ENCODE measurements at places on chromosomes 2 and 18. TPM values are rescaled to one million over a fixed set of nuclear protein-coding genes. Genes with fewer than 3 reads are reported as not detected.

DNA sequence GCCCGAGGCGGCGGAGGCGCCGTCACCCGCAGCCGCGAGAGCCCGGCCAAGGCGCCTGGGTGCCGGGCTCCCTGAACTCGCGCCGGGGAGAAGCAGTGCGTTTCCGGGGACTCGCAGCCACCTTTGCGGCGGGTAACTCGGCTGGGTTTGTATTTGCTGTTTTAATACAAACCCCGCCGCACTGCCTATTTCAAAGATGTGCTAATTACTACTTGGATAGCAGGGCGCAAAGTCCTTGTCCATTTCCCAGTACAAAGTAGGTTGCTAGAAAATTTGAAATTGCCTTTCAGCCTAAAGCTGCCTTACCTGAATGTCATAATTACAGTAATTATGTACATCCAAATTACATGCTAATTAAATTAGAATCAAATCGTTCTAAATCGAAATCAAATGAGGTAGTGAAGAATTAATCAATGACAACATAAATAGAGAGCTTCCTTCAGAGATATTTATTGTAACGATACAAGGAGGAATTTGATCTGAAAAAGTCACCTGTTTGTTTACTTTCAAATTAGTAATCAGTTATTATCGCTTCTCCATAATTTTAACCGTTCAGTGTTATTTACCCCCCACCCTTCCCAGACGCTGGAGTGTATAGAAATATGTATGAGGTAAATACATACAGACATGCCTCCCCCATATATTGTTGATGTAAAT, 8.1 kb downstream of the SP9 start:
- no peak for DNase-seq

- DNase-seq: no peak
These were observed 28.8 kb downstream of the ANXA4 start for GRCh38 chr2:69770747-69771146.

- DNase-seq: no peak
These were observed 175.7 kb upstream of the POU3F3 start for GRCh38 chr2:104678181-104678580.

GRCh38 chr2:218658671-218659257, 659 bp downstream of the ZNF142 start:
- no peak for DNase-seq

GRCh38 chr2:171824086-171824485, 70.0 kb downstream of the SLC25A12 start:
- no peak for DNase-seq

The SLC4A3 gene
- total RNA-seq: 426 TPM

The CABLES1 gene
- 2.7 TPM for total RNA-seq

The MC5R gene
- total RNA-seq: not detected

The TUBA4A gene
- 130 TPM for total RNA-seq
